ENCODE measurements at places on chromosomes 13 and 19.

DNA sequence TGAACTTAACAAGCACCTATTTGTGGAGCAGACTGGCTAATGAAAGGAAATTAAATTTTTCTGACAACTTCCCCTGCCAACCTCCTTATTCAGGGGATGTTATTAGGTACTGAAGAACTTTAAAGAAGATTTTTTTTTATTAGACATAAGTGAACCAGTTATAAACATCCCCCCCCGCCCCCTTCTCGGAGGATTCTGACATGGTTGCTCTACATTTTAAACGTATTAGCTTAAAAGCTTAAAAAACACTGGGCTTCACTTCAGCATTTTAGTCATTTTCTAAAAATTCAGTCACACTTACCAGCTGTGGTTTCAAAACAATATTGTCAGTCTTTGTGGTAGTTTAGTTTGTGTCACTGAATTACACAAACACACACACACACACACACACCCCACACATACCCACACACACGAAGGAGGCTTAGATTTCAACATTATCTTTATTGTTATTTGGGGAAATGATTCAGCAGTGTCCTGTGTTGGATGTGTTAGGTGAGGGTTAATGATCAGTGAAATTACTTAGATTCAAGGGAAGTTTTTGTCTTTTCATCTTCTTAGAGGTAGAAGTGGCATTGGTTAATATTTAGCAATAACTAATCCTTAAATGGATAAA is 145.7 kb downstream of the PCCA start:
- DNase-seq: peak; percentile 71

GRCh38 chr13:105642511-105642958 is 892.9 kb downstream of the EFNB2 start:
- DNase-seq: no peak

- no peak for DNase-seq
Measured at GRCh38 chr19:42189133-42189532, 28.3 kb downstream of the DEDD2 start.

- DNase-seq: no peak
Measured at GRCh38 chr19:7515110-7515644, 726 bp upstream of the ZNF358 start.

GRCh38 chr19:6017576-6017975 is 39.6 kb upstream of the RANBP3 start:
- no peak for DNase-seq

GRCh38 chr19:58569191-58569942 is 3.8 kb downstream of the MZF1 start:
- no peak for DNase-seq

Measured in MV-4-11 (cell line).